LHCN-M2 (cell line): ENCODE measurements at places on chromosomes 1 and 21.

- no peak for DNase-seq
Measured at GRCh38 chr1:98732985-98733781, 71.7 kb downstream of the SNX7 start.

DNA sequence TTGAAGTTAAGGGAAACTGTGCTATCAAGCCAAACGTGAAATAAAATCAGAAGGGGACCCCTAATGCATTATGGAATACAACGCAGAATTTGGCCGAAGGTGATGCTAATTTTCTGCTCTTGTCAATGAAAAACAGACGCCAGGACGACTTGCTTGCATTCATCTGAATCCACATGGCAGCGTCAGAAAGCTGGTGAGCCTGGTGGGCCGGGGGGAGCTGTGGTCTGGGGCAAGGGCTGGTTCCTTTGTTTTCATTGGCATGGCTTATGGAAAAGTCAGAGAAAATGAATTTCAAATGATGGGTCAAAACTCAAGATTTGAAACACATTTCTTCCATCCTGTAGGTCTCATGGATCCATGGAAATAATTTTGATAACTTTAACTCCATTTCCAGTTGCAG is 86.4 kb upstream of the RUNX1 start:
- no peak for DNase-seq

DNA sequence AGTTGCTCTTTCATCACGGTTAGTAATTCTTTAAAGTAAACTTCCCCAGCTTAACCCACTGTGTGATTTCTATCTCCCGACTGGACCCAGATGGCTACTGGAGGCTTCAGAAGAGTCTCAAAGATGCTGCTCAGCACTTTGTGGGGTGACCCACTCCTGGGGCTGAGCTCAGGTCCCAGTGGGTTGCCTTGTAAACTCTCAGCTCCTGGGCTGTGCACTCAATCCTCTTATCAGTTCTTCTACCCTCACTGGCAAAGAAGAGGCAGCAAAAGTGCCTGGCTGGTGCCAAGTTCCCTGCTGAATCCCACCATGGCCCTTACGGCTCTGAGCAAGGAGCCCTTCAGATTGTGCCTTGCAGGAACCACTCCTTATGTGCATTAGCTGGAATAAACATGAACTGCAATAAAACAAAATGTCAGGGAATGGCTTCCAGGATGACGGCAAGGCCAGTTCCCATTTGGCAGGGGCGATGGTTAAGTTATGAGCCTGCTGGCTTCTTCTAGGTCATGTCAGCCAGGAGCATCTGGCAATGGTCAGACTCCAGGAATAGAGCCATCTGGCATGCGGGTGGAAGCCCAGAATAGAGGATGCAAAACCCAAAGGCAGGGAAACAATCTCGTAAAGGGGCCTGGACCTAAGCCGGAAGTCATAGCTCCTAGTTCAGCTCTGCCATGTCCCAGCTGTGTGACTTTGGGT is 6.8 kb downstream of the MYOC start:
- DNase-seq: no peak

DNA sequence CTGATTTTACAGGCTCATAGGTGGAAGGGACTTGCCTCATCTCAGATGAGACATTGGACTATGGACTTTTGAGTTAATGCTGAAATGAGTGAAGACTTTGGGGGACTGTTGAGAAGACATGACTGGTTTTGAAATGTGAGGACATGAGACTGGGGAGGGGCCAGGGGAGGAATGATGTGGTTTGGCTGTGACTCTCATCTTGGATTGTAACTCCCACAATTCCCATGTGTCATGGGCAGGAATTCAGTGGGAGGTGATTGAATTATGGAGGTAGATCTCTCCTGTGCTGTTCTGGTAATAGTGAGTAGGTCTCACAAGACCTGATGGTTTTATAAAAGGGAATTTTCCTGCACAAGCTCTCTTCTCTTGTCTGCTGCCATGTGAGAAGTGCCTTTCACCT is 20.8 kb downstream of the SCYL3 start:
- DNase-seq: no peak

- no peak for DNase-seq
Measured at GRCh38 chr21:36729310-36729970, 30.5 kb downstream of the SIM2 start.
